ENCODE measurements at places on chromosomes 4 and X.
A peak's percentile ranks its signal among the peaks of the same experiment; 100 is the strongest.

- DNase-seq, result no peak
Measured at GRCh38 chr4:35548921-35549320, 695.4 kb downstream of the ARAP2 start.

GRCh38 chrX:154649503-154650220 is 3.7 kb downstream of the CTAG2 start:
- no peak for DNase-seq

- no peak for DNase-seq
Measured at GRCh38 chr4:59971952-59972351, 1228.2 kb upstream of the ADGRL3 start.

DNA sequence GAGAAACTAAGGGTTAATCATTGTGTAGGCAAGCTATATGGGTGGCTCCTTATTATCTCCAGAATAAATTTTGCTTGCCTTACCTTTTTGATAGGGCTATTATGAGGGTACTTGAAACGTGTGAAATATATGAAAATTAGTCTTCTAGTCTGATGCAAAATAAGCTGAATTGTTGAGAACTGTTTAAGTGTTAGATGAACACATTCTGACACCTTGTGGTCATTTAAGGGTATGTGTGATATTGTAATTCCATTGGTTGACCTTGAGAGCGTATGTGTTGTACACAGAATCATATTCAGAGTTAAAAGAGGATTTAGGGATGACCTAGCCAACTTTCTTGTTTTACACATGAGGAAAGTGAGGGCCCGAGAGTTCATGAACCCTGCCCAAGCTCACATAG is 44.6 kb upstream of the LINC00632 start:
- no peak for DNase-seq

DNA sequence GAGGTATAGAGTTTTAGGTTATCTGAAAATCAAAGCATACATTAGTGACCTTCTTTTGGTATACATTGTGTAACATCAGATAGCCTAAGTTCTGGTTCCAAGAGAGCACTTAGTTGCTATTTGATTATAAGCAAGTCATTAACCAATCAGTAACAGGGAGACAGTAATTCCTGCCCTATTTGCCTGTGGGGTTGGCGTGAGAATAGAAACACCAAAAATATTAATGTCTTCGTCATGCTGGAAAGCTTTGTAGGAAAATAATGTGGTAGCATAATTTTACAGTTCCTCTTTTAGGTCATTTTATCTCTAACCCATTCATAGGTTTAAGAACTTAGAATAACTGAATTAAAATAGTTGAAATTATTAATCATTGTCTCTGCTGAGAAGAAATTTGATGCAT is 37.8 kb downstream of the NPNT start:
- no peak for DNase-seq

GRCh38 chr4:16158504-16158852 is 67.8 kb downstream of the TAPT1 start:
- DNase-seq, result no peak

- no peak for DNase-seq
Measured at GRCh38 chr4:6386091-6386490, 86.3 kb downstream of the PPP2R2C start.

DNA sequence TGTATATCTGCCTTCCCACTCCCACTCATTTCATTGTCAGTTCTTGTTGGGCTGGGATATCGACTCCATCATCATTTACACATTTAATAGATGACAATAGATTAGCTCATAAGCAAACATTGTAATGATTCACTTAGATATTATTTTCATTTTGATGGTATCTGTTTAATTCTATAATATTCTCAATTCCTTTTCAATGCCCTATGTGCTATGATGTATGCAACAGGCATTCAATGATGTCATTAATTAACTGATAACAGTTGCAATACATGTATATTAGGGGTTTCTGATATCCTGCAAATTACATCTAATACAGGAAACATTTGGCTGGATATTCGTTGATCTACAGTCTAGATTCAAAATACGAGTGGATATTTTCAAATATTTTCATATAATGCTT is 850.5 kb downstream of the CCSER1 start:
- no peak for DNase-seq

DNA sequence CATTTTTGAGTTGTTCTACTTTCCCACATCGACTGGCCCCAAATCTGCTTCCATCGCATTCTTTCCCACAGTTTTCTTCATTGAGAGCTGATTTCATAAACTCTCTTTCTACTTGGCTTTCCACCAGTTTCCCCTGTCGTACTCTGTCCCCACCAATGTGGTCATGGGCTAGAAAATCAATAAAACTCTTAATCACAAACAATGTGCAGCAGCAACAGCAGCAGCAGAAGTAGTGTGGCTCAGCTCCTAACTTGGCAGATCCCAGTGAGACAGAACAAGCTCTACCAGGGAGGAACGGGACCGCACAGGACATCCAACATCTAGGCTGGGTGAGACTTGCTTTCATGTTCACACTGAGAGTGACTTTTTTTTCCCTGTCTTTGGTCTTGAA is 3.1 kb upstream of the SETD7 start:
- no peak for DNase-seq

- no peak for DNase-seq
Measured at GRCh38 chrX:104482757-104483156, 83.2 kb upstream of the IL1RAPL2 start.

- no peak for DNase-seq
Measured at GRCh38 chrX:1389181-1389992, 2.5 kb downstream of the SLC25A6 start.

GRCh38 chrX:135416546-135416945 is 5.2 kb upstream of the SMIM10L2A start:
- DNase-seq, result no peak

DNA sequence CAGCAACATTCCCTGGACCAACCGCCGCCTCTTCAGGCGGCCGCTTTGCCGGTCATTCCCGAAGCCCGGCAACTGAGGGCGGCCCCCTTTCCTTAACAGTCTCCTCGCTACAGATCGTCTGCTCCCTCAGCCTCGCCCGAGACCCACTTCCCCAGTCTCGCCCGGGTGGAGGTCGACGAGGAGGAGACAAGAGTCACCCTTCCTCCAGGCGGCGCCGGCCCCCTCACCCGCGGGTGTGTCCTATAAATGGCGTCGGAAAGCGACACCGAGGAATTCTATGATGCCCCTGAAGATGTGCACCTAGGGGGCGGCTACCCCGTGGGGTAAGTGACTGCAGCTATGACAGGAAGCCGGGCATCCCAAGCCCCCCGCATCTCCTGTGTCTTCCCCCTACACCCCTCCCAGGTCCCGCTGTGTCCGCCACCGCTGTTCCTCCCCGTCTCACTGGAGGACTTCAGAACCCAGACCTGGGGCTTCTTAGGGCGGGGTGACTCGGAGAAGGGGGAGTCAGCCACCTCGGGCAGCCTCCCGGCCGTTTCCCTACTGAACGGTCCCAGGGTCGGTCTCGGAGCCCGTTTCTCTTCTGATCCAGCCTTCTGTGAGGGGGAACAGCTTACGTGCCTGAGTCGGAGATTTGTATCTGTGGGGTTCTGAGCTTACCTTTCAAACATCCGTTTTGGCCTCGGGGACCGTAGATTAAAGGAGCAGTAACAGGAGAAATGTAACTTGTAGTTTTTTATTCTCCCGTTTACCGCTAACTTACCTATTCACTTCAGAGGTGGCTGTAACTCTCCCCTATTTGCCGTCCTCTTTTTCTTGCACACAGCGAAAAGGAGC is 570 bp downstream of the WDR44 start:
- DNase-seq, result no peak

GRCh38 chr4:118803253-118803652 is 32.7 kb downstream of the SEC24D start:
- no peak for DNase-seq

DNA sequence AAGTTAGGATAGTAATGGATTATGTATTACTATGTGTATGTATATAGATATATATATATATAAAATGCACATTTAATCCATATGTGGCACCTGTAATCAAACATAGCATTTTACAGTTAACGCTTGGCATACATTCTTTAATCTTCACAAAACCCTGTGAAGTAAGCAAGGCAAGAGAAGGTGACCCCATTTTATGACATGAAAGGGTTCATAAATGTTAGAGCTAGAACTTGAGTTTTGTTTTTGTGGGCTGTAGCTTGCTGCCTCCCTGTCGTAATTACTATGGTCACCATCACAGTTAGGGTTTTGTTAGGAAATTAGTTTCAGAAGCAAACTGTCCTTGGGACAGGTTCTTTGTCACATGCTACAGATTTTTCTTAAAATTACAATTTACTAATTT is 13.8 kb upstream of the CYP2U1 start:
- DNase-seq, result no peak

- DNase-seq, result no peak
Measured at GRCh38 chr4:110154582-110154981, 43.8 kb downstream of the ELOVL6 start.

DNA sequence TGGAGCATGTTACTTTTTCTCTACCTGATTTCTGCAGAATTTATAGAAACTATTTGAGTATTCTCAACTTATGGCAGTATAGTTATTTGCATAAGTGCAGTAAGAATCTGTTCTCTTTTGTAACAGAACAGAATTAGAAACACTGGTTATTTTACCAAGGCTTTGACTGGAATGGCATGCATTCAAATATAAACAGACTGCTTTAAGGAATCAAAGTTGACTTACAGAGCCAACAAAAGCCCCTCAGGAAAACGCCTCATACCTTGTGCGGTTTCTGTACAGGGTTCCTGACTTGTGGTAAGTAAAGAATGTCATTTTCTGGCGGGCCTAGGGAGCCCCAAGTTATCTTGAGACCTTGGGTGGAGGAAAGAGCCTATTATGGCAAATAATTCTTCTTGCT is 97.1 kb downstream of the GPR143 start:
- DNase-seq, result no peak

DNA sequence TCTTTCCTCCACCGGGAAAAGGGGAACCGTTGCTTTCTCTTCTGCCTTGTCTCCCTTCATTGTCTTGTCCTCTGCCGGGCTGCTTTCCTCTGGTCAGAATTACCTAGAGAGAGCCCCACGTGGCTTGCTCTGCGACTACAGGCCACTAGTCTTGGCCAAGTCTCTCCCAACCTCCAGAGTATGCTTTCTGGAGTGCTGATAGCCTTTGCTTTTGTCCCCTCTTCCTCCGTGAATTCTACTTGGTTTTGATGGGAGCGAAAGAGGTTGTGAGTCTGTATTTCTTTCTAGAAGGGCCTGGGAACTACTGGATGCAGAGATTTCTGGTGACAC is 5.3 kb upstream of the POU4F2 start:
- no peak for DNase-seq

DNA sequence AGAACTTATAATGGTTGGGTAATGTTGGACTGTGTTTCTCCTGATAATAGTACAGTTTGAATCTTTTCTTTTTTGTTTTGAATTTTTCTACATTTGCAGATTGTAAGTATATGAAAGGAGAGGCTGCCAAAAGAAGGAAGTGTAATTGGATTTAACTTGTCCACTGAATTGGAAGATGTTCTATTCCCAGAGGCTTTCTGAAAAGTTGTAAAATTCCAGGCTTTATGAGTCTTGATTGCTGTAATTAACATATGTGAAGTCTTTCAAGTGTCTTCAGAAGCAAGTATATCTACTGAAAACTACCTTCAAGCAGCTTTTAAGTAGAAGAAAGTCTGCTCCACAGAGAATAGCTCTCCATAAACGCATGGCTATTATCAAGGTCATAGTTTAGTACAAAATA is 2456.4 kb downstream of the PCDH7 start:
- DNase-seq, result no peak

DNA sequence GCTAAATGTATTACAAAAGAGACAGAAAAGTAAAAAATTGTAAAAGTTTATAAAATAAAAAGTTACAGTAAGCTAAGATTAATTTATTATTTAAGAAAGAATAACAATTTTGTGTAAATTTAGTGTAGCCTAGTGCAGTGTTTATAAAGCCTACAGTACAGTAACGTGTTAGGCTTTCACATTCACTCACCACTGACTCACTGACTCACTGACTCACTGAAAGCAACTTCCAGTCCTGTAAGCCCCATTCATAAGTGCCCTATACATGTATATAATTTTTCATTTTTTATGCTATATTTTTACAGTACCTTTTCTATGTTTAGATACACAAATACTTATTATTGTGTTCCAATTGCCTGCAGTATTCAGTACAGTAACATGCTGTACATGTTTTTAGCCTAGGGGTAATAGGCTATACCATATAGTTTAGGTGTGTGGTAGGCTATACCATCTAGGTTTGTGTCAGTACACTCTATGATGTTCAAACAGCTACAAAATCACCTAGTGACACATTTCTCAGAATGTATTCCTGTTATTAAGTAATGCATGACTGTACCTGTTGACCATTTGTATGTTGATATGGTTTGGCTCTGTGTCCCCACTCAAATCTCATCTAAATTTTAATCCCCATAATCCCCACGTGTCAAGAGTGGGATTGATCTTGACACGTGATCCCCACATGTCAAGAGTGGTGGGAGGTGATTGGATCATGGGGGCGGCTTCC is 57.9 kb downstream of the CFAP299 start:
- DNase-seq, result peak; percentile 47

DNA sequence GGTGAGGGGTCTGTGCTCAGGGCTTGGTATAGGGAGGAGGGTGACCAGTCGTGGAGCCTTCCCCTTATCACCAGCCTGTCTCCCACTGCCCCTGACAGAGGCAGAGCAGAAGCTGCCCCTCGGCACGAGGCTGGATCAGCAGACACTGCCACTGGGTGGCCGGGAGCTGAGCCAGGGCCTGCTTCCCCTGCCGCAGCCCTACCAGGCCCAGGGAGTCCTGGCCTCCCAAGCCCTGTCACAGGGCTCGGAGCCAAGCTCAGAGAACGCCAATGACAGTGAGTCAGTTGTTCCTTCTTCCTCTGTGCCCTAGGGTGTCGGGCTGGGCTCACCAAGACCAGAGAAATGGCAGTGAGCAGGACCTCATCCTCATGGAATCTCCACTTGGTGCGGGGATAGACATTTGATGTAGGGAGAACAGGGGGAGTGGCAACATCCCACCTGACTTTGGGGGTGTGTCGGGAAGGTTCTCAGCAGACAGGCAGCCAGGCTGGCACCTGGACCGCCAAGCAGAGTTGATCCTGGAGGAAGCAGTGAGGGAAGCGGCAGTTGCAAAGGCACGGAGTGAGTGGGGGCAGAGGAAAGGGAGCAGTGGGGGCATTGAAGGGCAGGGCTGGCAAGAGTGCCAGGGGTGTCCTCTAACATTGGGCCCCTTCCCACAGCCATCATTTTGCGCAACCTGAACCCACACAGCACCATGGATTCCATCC is 14.3 kb upstream of the UBA1 start:
- DNase-seq, result no peak
